SK-MEL-5 (cell line): ENCODE measurements at places on chromosomes 3 and 15. TPM values are rescaled to one million over a fixed set of nuclear protein-coding genes. Genes with fewer than 3 reads are reported as not detected.

DNA sequence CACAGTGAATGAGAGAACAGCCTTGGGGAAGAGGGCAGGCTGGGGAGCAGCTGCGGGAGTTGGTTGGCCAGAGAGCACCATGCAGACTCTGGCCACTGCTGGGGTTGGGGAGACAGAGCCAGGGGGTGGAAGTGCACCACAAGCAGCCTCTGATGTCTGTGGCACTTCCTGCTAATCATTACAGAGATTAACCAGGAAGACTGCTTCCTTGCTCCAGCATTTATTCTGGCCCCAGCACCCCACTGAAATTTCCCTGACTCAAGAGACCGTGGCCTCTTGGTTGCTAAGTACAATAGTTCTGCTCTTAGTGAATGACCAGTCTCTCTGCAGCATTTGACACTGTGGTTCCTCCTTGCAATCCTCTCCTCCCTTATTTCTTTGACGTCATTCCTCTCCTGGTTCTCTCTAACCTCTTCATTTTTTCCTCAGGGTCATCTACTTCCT is 266.2 kb upstream of the ROPN1 start:
- no peak for DNase-seq

DNA sequence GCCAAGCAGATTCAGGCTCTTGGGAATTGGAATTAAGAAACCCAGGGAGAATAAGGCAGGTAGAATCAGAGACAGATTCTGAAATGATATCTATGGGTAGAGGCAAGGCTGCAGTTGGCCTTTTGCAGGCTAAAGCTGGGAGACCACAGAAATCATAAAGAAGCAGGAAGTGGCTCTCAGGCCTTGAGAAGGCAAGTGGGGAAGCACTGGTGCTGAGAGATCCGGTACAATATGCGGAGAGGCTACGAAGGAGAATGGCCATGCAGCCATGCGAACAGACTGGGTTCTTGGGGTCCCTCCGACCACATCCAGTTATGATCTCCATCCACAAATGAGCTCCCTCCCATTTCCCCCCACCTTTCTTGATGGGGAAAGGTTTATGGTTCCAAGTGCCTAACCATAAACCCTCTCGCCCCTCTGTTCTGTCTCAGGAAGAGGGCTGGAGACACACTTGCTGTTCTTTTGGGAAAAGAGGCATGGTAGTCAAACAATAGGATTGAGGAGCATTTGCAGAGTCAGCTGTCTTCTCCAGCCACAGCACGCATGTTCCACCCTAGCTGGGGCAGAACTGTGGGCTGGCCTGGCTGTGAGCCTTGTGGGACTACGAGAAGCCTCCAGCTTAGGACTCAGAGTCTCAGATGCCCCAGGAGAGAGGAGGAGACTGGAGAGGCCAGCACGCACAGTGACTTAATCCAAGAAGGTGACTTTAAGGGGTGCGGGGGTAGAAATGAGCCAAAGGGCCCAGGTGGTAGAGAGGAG is 99.6 kb downstream of the RPLP1 start:
- no peak for DNase-seq

GRCh38 chr3:13966302-13966701 is 86.4 kb upstream of the WNT7A start:
- no peak for DNase-seq

DNA sequence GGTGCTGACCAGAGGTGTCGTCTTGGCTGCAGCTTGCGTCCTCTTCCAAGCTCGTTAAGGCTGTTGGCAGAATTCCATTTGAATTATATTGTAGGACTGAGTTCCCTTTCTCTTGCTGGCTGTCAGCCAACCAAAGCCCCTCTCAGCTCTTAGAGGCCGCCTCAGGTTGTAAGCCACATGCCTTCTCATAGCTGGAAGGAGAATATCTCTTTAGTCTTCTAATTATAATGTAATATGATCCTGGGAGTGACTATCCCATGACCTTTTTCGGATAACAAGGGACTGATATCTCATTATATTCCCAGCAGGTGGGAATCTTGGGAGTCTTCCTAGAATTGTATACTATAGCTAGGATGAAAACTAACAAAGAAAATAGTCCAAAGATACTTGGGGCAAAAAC is 4.8 kb downstream of the SCG5 start:
- no peak for DNase-seq

- no peak for DNase-seq
Measured at GRCh38 chr15:37771465-37771864, 163.0 kb upstream of the TMCO5A start.

DNA sequence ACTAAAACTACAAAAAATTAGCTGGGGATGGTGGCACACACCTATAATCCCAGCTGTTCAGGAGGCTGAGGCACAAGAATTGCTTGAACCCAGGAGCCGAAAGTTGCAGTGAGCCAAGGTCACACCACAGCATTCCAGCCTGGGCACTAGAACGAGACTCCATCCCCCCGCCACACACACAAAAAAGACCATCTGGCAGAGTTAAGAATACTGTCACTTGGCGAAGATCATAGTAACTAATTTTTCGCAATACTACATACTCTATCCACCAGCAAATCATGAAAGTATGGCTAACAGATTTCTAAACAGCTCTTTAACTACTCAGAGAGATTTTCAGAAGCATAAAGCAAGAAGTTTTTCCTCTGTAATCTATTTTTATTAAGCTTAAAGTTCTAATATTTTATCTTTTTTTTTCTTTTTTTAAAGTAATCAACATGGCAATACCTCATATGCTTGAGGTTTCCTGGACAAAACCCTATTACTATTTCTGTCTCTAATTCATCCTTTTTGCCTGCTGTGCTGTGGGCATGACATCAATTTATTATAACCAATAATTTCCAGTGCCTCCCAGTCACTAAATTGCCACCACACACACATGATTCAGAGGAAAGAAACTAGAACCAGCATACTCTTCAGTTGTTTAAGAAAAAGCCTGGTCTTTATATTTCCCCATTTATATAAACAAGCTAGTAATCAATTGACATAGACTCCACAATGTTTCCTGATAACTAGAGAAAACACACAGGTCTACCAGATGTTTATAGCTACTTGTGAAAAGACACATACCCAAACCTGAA is 46.9 kb downstream of the CHSY1 start:
- DNase-seq, result no peak

DNA sequence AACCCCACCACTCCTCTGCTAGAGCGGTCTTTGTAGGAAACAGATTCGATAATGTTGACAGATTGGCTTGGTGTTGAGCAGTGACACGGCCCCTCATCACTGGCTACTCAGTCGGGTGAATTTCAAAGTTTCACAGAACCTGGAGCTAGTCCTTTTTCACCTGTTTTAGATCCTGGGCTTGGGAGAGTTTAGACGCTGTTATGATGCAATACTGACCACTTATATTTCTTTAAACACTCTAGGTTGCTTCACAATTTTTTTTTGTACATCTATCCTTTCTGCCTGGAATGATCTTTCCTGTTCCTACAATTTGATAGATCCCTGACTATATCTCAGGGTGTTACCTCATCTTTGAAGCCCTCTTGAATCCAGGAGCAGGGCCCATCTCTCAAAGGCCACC is 97.1 kb upstream of the ATP10A start:
- DNase-seq, result no peak

DNA sequence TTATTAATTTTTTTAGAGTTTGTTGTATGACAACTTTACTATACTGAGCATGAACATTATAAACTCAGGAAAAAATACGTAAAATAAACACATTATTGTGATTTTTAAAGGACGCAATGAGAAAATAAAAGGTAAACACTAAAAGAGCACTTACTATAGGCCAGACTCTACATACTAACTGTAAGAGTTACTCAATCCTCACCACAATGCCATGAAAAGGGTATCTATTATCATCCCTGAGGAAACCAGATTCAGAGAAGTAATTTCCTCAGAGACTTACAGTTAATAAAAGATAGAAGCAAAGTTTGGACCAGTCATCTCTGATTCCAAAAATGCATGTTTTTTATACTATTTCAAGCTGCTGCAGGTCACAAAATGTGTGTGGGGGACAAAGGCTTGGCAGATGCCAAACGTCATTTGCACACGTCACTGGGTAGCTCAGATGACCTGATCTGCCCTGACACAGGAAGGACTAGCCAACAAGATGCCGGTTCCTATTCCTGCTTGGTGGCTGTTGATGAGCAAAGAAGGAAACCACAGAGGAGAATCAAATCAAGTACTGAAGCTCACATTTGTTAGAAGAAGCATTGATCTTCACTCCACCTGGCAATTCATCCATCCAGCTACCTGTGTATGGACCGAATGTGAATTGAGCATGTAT is 42.3 kb downstream of the KLHL6 start:
- no peak for DNase-seq

GRCh38 chr3:127902486-127902885 is 12.5 kb upstream of the KBTBD12 start:
- DNase-seq, result no peak

DNA sequence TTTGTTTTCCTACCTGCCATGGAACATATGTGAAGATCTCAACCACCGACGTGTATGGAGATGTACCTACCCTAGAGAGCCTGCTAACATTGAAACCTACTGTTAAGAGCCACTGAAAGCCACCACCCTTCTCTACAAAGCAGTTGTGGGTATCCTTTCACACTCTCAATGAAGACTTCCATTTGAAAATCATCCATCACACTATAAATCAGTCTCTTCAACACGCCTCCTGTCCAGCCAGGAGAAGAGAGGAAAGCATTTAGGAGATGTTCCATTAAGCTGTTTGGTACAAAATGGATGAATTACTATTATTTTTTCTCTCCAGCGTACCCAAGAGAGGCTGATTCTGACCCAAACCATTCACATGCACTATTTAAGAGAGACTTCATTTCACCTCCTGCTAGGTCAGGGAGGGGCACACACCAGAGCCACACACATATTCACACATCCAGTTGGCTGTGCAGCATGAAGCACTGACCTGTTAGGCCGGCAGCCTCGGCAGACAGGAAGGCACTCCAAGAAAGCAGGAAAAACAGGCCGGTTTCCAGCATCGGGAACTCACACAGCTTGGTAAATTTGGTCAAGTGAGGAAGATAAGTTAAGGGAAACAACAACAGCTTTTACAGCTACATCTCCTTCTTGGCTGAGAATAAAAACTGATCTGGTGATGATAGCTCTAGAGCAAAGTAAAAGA is 274.5 kb downstream of the SLC9A9 start:
- DNase-seq, result no peak

Gene SYNPR
- total RNA-seq, result not detected in 2 replicates

Gene FBXW12
- total RNA-seq, result not detected in 2 replicates

GRCh38 chr3:77042882-77043281 is 3.0 kb downstream of the ROBO2 start:
- peak; percentile 51 for DNase-seq

Gene FILIP1L
- total RNA-seq, result not detected in 2 replicates

DNA sequence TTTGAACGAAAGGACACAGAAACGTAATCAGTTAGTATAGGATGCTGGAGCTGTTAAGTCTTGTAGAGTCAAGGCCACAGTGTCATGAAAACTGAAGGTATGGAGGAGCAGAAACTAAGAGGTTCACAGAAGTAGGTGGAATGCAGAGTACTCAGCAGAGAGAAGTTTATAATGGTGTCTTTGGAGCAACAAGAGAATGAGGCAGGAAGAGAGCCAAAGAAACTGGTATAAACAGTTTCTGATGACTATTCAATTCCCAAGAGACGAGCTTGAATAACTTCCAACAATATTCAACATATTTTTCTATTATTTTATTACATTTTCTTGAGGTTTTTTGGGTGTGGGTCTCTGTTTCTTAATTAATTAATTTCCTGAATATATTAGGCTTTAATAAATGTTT is 29.6 kb downstream of the GALK2 start:
- DNase-seq, result no peak

DNA sequence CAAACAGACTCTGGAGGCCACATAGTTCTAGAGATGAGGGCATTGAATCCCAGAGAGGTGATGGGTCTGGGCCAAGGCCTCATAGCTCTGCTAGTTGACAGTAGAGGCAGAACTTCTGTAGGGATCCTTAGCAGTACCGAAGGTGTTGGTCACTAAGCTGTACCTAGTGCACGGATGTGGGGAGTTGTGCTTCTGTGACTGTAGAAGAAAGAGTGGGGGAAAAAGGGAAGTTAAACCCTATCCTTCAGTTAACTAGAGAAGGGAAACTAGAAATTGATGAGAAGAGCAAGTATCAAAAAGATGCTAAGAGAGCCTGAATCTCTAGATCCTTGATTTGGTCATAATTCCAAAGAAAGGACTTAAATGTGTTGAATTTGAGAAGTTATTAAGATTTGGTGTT is 186.7 kb downstream of the NFKBIZ start:
- DNase-seq, result no peak

Gene SLC6A6
- 9.4 and 10.2 TPM in 2 replicates for total RNA-seq

- DNase-seq, result no peak
Measured at GRCh38 chr3:43515970-43516635, 105.7 kb downstream of the ANO10 start.

DNA sequence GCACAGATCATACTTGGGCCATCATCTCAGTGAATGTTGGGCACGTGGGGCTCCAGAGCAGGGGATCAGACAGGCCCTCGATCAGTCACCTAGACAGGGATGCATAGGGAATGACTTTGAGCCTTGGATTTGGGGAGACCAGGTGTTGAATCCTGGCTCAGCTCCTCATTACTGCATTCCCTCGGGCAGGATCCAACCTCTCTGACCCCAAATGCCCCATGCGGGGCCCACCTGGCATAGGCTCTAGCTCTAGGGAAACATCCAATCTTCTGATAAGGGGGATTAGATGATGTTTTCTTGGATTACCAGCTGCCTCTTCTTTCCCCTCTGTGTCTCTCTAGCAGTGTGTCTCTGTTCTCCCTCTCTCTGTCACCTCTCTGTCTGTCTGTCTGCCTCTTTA is 22.7 kb downstream of the LOXL1 start:
- DNase-seq, result no peak

Gene RPLP1
- total RNA-seq, result 136 and 195 TPM in 2 replicates

DNA sequence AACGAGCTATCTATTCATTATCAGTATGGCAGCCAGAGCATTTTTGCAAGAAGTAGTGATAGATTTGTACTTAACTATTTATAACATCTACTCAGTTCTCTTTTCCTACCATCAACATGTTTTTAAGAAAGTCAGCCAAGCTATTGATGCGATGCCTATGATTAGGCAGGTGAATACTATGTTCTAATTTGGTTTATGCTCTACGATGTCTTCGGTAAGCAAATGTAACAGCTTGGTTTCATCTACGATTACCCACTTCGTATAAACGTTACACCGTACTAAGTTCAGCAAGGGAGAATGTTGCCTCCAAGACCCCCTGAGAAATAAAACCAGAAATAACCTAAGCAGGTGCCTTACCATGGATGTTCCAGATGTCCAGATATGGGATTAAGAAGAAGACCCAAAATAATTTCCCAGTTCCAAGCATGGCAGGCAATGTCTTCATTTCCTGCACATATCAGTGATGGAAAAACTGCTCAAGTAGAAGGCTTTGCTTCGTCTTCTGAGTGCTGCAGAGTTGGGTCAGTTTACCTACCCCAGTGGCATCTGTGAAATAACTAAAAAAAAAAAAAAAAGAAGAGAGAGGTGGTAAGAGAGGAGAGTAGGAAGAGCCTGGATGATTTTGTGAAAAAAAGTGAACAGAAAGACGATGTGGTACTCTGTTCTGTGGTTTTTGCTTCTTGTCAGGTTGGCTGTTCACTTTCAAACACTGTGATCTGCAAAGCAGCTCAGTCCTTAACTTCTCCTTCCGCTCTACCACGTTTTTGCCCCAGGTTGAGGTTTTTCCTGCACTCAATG is at the start of gene BTLA:
TSS of gene BTLA (minus strand) at position 559 of the 798 bp plus-strand sequence. CDS start at position 445, 114 bp downstream.
- no peak for DNase-seq

- DNase-seq, result peak; percentile 98
Measured at GRCh38 chr3:8443829-8444791, 57.5 kb upstream of the LMCD1 start.
